ENCODE measurements at places on chromosomes 3 and 15. TPM values are rescaled to one million over a fixed set of nuclear protein-coding genes. Genes with fewer than 3 reads are reported as not detected.

GRCh38 chr3:133962849-133963248 lies 66.9 kb downstream of the SLCO2A1 start:
- H3K4me3 ChIP-seq: no peak overlapping the region
- H3K27ac ChIP-seq: no peak overlapping the region
- peak; percentile 38 for DNase-seq

GRCh38 chr3:124631727-124632126 lies 98.5 kb upstream of the UMPS start:
- H3K4me1 ChIP-seq: peaks cover 3% of the 10 kb centered on the region
- no peak for DNase-seq
- no peaks in the 10 kb centered on the region for H3K36me3 ChIP-seq
- no peaks in the 10 kb centered on the region for H3K27me3 ChIP-seq
- no peak overlapping the region for H3K27ac ChIP-seq
- H3K4me3 ChIP-seq: no peak overlapping the region

GRCh38 chr3:71657831-71658530 lies 67.2 kb downstream of the EIF4E3 start:
- H3K27ac ChIP-seq: no peak overlapping the region
- no peaks in the 10 kb centered on the region for H3K36me3 ChIP-seq
- H3K27me3 ChIP-seq: no peaks in the 10 kb centered on the region

DNA sequence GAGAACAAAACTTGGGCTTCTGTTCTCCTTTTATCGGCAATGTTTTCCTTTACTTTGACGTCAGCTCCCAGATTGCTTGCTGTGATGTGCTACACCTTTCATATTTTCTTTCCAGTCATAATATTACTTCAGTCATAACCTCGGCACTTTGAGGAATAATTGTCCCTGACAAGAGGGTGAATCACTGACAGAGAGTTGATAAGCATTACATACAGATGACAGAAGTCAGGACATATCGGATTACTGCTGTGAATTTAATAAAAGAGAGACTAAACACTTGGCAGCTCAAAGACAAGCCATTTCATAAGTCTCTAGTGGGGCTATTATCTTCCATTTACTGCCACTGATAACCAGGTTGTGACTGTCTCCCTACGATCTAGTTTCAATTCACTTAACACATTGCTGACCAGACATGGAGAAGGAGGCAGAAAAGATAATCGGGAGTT lies 362.1 kb upstream of the ARRDC4 start:
- no peak for DNase-seq
- no peaks in the 10 kb centered on the region for H3K4me1 ChIP-seq
- no peaks in the 10 kb centered on the region for H3K36me3 ChIP-seq
- no peak overlapping the region for H3K4me3 ChIP-seq
- no peaks in the 10 kb centered on the region for H3K27me3 ChIP-seq
- no peak overlapping the region for H3K27ac ChIP-seq

DNA sequence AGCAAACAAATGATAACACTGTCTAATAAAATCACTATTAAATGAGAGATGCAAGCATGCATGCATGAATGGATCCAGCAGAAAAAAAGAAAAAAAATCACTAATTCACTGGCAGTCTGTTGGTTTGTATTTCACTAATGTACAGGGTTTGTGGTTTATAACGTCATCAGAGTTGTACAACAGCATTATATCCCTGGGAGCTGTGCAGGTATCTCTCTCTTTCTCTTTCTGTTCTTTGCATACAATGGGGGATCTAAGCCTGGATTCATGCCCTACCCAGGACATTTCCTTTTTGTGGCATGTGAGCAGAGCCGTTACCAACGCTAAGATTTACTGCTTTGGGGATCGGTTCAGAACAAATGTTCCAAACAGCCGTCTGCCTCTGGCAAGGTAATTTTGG lies 229.5 kb downstream of the SOX2 start:
- H3K36me3 ChIP-seq: no peaks in the 10 kb centered on the region
- no peaks in the 10 kb centered on the region for H3K4me1 ChIP-seq
- DNase-seq: no peak
- H3K27me3 ChIP-seq: peaks cover 2% of the 10 kb centered on the region

Gene RTP3
- total RNA-seq: not detected

DNA sequence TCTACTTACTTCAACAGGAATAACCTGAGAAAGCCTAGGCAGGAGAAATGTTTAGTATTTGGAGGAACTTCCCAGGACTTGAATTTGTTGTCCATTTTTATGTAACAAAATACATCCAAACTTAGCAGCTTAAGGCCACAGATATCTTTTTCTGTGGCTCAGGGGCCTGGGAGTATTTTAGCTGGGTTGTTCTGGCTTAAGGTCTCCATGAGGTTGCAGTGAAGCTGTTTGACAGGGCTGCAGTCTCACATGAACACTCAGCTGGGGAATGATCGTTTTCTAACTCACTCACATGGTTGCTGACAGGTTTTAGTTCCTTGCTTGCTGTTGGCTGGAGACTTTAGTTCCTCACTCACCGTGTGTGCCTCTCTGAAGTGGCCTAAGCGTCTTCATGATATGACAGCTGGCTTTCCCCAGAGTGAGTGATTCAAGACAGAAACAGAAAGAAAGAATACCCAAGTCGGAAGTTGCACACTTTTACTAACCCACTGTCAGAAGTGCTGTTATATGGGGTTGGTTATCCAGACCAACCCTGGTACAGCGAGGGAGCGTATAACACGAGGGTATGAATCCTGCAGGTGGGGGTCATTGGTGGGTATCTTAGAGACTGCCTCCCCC lies 229.7 kb upstream of the TBL1XR1 start:
- no peak for DNase-seq
- peaks cover 6% of the 10 kb centered on the region for H3K4me1 ChIP-seq
- H3K4me3 ChIP-seq: no peak overlapping the region

DNA sequence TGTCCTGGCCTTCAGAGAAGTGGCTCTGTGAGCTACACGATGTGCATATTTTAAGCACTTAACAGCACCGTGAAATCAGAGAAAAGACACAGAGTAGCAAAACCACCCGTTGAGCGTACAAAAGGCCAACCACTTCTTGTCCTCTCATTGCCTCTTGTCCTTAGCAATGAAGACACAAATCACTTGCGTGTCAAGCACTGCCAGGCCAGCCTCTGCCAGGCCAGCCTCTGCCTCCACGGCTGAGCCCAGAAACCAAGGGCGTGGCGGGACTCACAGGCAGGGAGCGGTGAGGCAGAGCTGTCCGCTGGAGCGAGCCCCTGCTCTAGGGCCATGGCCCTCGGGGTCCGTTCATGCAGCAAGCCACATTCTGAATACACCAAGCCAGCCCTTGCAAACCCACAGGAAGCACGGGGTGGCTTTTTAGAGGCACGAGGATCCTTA lies 4.0 kb downstream of the MUC4 start:
- no peak for DNase-seq
- no peak overlapping the region for H3K4me3 ChIP-seq
- peaks cover 14% of the 10 kb centered on the region for H3K27me3 ChIP-seq
- H3K27ac ChIP-seq: no peak overlapping the region
- H3K36me3 ChIP-seq: no peaks in the 10 kb centered on the region

GRCh38 chr3:133892541-133893231 lies 3.0 kb downstream of the RAB6B start:
- H3K27me3 ChIP-seq: peaks cover 29% of the 10 kb centered on the region
- no peak overlapping the region for H3K4me3 ChIP-seq
- no peak for DNase-seq
- no peaks in the 10 kb centered on the region for H3K36me3 ChIP-seq
- H3K4me1 ChIP-seq: peaks cover 4% of the 10 kb centered on the region

Gene CRYBG3
- total RNA-seq: 13.0 TPM

Gene GOLGA6D
- not detected for total RNA-seq

Gene C3orf85
- total RNA-seq: not detected

Gene SETMAR
- total RNA-seq: 8.4 TPM

GRCh38 chr3:52529376-52530333 lies 4.0 kb downstream of the NT5DC2 start:
- peak; percentile 43 for DNase-seq
- peak overlapping the region; percentile 32 for H3K27ac ChIP-seq
- peaks cover 34% of the 10 kb centered on the region for H3K4me1 ChIP-seq
- H3K36me3 ChIP-seq: peaks cover 22% of the 10 kb centered on the region
- H3K4me3 ChIP-seq: no peak overlapping the region

- peaks cover 8% of the 10 kb centered on the region for H3K36me3 ChIP-seq
- no peak overlapping the region for H3K27ac ChIP-seq
- H3K27me3 ChIP-seq: no peaks in the 10 kb centered on the region
- no peak for DNase-seq
- H3K4me1 ChIP-seq: peaks cover 50% of the 10 kb centered on the region
- no peak overlapping the region for H3K4me3 ChIP-seq
Observed at GRCh38 chr3:66401675-66402491, 98.9 kb downstream of the LRIG1 start.

- no peak overlapping the region for H3K27ac ChIP-seq
- DNase-seq: peak; percentile 41
- H3K36me3 ChIP-seq: no peaks in the 10 kb centered on the region
- H3K27me3 ChIP-seq: no peaks in the 10 kb centered on the region
- H3K4me3 ChIP-seq: no peak overlapping the region
Observed at GRCh38 chr3:73550032-73550431, 74.7 kb downstream of the PDZRN3 start.

GRCh38 chr3:29290596-29290995 lies 9.7 kb downstream of the RBMS3 start:
- H3K27me3 ChIP-seq: no peaks in the 10 kb centered on the region
- peaks cover 5% of the 10 kb centered on the region for H3K36me3 ChIP-seq
- H3K4me1 ChIP-seq: peaks cover 2% of the 10 kb centered on the region
- no peak overlapping the region for H3K27ac ChIP-seq
- no peak overlapping the region for H3K4me3 ChIP-seq

DNA sequence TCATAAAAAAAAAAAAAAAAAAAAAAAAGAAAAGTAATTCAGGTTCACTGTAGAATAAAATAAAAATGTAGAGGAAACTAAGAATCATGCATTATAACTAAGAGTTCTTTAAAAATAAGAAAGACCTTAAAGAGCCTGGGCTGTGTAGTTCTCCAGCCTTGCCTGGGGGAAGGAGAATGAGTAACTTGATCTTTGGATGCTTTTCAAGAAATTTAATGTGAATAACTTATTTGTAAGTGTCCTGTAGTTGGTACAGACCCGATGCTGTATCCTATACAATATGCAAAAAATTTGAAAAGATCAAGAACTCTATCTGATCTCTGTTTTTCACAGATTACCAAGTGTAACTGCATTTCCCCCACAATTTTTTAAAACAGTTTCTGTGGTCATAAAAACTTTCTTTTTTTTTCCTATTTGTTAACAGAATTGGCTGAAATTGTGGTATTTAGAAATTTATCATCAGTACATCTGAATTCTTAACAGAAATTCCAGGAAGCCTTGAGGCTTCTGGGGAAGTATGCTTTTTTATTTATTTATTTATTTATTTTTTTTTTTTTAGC lies 195.3 kb downstream of the THRB start:
- H3K36me3 ChIP-seq: no peaks in the 10 kb centered on the region
- no peaks in the 10 kb centered on the region for H3K27me3 ChIP-seq
- no peak for DNase-seq
- H3K4me3 ChIP-seq: no peak overlapping the region
- no peak overlapping the region for H3K27ac ChIP-seq
